Endothelial cell (in vitro differentiated cells): ENCODE measurements at places on chromosomes 6 and 20. TPM values are rescaled to one million over a fixed set of nuclear protein-coding genes. Genes with fewer than 3 reads are reported as not detected.
A peak's percentile ranks its signal among the peaks of the same experiment; 100 is the strongest.

The MDC1 gene
- total RNA-seq, result 51.7 TPM

The IL20RA gene
- total RNA-seq, result 0.10 TPM

The STMND1 gene
- total RNA-seq, result not detected

The CALHM4 gene
- total RNA-seq, result not detected

The NFATC2 gene
- 3.5 TPM for total RNA-seq

The LST1 gene
- total RNA-seq, result 1.7 TPM

The GPR63 gene
- 1.5 TPM for total RNA-seq

- peak; percentile 47 for DNase-seq
- H3K36me3 ChIP-seq, result no peaks in the 10 kb centered on the region
- no peaks in the 10 kb centered on the region for H3K27me3 ChIP-seq
- H3K27ac ChIP-seq, result peak overlapping the region; percentile 70
- peak overlapping the region; percentile 77 for H3K4me3 ChIP-seq
- H3K4me1 ChIP-seq, result peaks cover 18% of the 10 kb centered on the region
Observed at GRCh38 chr20:33568378-33568777, 78.5 kb downstream of the CBFA2T2 start.

DNA sequence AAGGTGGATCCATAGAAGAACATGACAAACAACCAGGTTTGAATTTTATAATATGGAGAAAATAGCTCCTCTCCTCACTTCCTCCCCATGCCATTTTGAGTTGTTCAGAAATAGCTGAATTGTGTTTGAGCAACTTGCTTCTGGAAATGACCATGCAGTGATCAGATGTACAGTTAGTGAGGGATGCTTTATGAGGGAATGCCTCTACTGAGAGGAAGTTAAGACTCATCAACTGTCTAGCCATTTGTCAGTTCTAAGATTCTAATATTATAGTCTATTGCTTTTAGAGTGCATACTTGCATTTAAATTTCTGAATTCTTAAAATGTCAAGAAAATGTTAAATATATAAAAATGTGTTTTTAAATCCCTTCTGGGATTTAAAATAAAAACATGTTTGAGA lies 3.8 kb downstream of the LAMA2 start:
- no peak overlapping the region for H3K27ac ChIP-seq
- DNase-seq, result no peak
- no peaks in the 10 kb centered on the region for H3K36me3 ChIP-seq
- H3K27me3 ChIP-seq, result peaks cover 5% of the 10 kb centered on the region
- H3K4me1 ChIP-seq, result peaks cover 11% of the 10 kb centered on the region

- no peak overlapping the region for H3K27ac ChIP-seq
- H3K36me3 ChIP-seq, result no peaks in the 10 kb centered on the region
- no peaks in the 10 kb centered on the region for H3K4me1 ChIP-seq
- DNase-seq, result no peak
Observed at GRCh38 chr20:54112221-54112884, 42.0 kb upstream of the BCAS1 start.

DNA sequence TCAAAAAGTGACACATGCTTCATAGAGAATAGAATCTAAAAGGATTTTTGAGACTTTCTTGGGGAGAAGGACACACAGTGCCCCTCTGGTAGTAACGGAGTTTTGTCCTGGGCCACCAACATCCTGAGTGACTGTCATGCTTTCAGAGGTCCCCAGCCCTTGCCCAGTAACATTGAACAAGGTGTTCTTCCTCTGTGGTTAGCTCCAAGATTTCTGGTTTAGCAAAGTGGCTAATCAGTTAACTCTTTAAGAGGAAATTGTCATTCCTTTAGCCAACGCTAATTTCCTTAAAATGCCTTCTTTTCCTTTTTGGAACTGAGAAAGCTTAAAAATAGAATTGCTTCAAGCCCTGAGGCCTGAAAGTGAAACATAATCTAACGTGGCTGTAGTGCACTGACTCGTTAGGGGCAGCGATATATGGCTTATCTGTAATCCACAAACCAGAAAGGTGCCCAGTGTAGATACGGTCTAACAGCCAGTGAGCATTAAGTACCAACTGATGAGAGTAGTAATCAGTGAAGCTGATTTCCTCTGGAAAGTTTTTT lies 7.8 kb downstream of the E2F3 start:
- H3K4me3 ChIP-seq, result no peak overlapping the region
- peak overlapping the region; percentile 24 for H3K27ac ChIP-seq
- peaks cover 6% of the 10 kb centered on the region for H3K36me3 ChIP-seq
- no peak for DNase-seq

DNA sequence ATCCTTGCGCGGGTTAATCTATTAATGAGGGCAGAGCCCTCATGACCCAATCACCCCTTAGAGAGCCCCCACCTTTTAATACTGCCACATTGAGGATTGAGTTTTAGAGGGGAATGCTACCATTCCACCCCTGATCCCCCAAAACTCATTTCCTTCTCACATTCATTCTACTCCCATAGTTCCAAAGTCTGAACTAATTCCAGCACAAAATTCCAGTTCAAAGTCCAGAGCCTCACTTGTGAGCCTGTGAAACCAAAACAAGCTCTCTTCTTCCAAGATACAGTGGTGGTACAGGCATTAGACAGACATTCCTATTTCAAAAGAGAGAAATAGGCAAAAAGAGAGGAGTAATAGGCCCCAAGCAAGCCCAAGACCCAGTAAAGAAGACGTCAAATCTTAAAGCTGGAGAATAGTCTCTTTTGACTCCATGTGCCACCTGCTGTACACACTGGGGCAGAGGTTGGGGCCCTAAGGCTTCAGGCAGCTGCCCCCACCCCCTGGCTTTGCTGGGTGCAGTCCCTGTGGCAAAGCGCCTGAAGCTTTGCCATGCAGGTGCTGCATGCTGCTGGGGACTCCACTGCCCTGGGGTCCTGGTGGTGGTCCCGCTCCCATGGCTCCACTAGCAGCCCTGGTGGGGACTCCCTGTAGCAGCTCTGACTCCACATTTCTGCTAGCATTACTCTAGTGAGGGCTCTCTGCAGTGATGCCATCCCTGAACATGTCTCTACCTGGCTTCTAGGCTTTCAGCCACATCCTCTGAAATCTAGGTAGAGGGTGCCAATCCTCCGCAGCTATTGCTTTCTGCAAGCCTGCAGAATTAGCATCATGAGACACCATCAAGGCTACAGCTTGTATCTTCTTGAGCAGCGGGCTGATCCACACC lies 41.3 kb downstream of the RSPH3 start:
- H3K27ac ChIP-seq, result no peak overlapping the region
- peaks cover 3% of the 10 kb centered on the region for H3K27me3 ChIP-seq
- H3K4me3 ChIP-seq, result no peak overlapping the region
- DNase-seq, result no peak
- peaks cover 5% of the 10 kb centered on the region for H3K4me1 ChIP-seq

- peaks cover 10% of the 10 kb centered on the region for H3K27me3 ChIP-seq
- DNase-seq, result no peak
- H3K4me1 ChIP-seq, result peaks cover 26% of the 10 kb centered on the region
- peak overlapping the region; percentile 82 for H3K27ac ChIP-seq
- peak overlapping the region; percentile 90 for H3K4me3 ChIP-seq
Observed at GRCh38 chr20:32761417-32761830, 761 bp upstream of the DNMT3B start.

DNA sequence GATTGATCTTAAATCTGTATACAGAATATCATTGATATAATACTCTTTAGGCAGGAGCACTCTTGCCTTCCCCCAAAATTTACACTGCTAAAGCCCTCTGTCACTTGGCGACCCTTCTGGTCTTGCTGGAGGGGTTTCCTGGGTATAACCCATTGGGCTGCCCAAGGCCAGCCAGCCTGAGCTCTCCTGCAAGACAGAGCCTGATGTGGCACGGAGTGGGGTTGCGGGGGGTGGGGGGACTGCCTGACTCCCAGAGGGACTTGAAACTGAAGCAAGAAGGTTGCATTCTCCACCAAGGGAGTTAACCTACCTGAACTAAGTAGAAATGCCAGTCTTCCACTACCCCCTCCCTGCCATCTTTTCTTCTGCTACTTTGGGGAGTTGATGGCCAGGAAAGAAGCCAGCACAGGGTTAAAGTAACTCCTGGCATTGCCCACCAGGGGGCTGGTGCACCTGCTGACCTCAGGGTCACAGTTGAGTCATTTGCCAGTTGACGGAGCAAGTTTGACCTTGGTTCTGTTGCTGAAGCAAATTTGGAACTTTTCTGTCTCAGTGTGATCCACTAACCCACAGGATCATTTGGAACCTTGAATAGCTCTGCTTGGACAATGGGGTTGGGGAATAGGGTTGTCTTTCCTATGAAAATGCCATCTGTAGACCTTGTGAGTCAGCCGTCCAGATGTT lies 79.4 kb downstream of the ASXL1 start:
- DNase-seq, result no peak
- H3K27ac ChIP-seq, result no peak overlapping the region
- H3K4me1 ChIP-seq, result peaks cover 49% of the 10 kb centered on the region

- H3K4me3 ChIP-seq, result no peak overlapping the region
- H3K4me1 ChIP-seq, result no peaks in the 10 kb centered on the region
- H3K27me3 ChIP-seq, result peaks cover 1% of the 10 kb centered on the region
- H3K36me3 ChIP-seq, result no peaks in the 10 kb centered on the region
- H3K27ac ChIP-seq, result no peak overlapping the region
Observed at GRCh38 chr6:53761036-53761435, 33.8 kb upstream of the LRRC1 start.

DNA sequence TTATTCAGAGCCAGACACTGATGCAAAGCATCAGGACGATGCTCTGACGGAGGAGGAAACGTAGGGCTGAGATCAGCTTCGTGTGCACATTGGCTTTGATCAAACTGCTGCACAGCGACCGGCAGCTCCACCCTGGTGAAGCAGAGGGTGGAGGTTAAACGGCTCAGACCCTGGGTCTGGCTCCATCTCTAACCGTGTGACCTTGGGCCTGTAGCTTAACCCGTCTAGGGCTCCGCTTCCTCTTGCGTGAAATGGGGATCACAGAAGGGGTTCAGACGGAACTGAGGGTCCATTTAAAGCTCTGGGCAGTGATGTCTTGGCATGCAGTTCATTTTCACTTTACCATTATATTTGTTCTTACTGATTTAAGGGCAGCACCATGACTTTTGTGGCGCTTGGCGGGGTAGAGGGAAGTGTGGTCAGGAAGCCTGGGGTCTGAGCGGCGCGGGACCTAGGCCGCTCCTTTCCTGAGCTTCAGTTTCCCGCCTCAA lies 644 bp downstream of the RBL1 start:
- peaks cover 8% of the 10 kb centered on the region for H3K4me1 ChIP-seq
- DNase-seq, result no peak
- peak overlapping the region; percentile 31 for H3K27ac ChIP-seq
- peak overlapping the region; percentile 89 for H3K4me3 ChIP-seq
- H3K27me3 ChIP-seq, result peaks cover 3% of the 10 kb centered on the region

GRCh38 chr6:39426073-39426456 lies 103.6 kb upstream of the KCNK16 start:
- H3K36me3 ChIP-seq, result no peaks in the 10 kb centered on the region
- H3K27ac ChIP-seq, result no peak overlapping the region
- peaks cover 15% of the 10 kb centered on the region for H3K4me1 ChIP-seq
- H3K27me3 ChIP-seq, result peaks cover 5% of the 10 kb centered on the region

DNA sequence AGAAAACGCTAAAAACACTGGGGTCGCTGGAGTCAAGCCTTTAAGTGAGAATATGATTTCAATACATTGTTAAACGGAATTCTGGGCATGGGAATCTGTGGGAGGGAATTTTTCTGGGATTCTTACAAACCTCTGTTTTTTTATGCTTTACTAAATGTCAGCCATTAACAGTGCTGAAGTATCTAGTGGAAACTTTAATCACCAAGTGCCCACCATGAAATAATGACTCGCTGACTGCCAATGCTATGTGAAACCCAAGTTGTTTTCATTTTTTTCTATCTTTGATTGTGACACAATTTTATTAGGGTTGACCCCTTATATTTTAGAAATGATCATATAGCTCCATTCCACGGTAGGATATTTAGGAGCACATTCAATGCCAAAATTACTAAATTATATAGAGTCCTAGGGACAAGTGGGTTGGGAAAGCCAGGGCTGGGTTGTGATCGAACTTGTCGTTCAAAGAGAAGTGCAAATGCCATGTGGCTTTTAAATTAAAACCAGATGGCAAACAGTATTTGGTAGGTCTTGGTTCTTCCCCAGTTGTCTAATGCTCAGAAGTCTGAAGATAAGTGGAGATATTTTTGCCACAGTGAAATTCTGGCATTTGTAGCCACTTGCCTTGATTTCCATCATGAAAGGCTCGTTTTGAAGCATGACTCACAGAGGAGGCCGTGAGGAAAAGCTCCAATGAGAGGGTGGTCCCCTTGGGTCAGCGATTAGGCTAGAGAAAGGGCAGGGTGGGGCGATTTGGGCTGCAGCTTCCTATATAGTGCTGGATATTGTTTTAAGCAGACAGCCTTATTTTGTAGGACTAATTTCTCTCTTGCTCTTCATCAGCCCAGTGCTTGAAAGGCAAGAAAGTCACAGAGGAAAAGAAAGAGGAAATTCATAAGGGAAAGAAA lies 254.4 kb upstream of the JAG1 start:
- peaks cover 2% of the 10 kb centered on the region for H3K27me3 ChIP-seq
- no peak overlapping the region for H3K27ac ChIP-seq
- H3K4me1 ChIP-seq, result peaks cover 5% of the 10 kb centered on the region
- H3K36me3 ChIP-seq, result no peaks in the 10 kb centered on the region
- no peak for DNase-seq

DNA sequence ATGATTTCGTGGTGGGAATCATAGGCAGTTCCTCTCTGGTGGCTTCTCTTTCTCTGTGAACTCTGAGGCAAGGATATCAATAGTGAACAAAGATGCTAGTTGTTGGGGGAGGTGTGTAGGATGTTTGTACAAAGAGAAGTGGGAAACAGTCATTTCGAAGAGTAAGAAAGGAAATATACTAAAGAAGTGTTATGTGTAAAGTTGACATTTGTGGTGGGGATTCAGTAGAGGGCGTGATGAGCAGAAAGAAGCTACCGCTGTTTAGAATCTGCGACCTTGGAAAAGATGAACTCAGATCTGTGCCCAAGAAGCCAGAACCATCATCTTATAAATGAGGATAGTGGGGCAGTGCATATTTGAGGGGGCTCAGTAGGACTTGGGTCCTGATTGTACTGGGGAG lies 11.4 kb downstream of the SLC35F1 start:
- no peak overlapping the region for H3K27ac ChIP-seq
- no peaks in the 10 kb centered on the region for H3K4me1 ChIP-seq
- peaks cover 1% of the 10 kb centered on the region for H3K27me3 ChIP-seq
- no peak overlapping the region for H3K4me3 ChIP-seq
- H3K36me3 ChIP-seq, result no peaks in the 10 kb centered on the region

DNA sequence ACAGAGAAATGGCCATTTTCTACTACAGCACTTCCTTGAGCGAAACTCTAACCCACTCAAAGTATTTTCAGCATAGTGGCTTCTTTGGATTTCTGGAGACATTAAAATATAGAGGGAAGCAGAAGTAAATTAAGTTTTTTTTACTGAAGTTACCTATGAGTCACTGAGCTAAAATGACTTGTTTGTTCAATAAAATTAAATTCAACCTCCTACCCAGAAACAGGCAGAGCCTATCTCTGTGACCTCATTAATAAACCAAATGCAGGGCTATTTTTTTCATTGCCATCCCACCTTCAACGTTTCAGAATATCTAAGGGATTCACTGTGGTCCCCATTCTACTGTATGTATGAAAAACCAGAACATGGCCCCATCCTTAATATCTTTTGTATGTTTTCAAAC lies 133.0 kb downstream of the MTFR2 start:
- H3K27me3 ChIP-seq, result peaks cover 2% of the 10 kb centered on the region
- DNase-seq, result no peak
- peaks cover 13% of the 10 kb centered on the region for H3K4me1 ChIP-seq
- H3K36me3 ChIP-seq, result no peaks in the 10 kb centered on the region
- no peak overlapping the region for H3K4me3 ChIP-seq

- H3K27me3 ChIP-seq, result peaks cover 14% of the 10 kb centered on the region
- no peak overlapping the region for H3K4me3 ChIP-seq
- H3K27ac ChIP-seq, result no peak overlapping the region
- H3K36me3 ChIP-seq, result peaks cover 3% of the 10 kb centered on the region
Observed at GRCh38 chr20:44448753-44449546, 26.7 kb upstream of the TTPAL start.

- peaks cover 7% of the 10 kb centered on the region for H3K27me3 ChIP-seq
- no peak overlapping the region for H3K4me3 ChIP-seq
- DNase-seq, result no peak
- no peak overlapping the region for H3K27ac ChIP-seq
- peaks cover 21% of the 10 kb centered on the region for H3K4me1 ChIP-seq
Observed at GRCh38 chr6:10719964-10720264, 3.0 kb upstream of the TMEM14C start.
